Vagina (tissue), 2 donors: ENCODE measurements at places on chromosomes 5 and 9.

- no peaks in the 10 kb centered on the region for H3K27me3 ChIP-seq
- no peak overlapping the region for H3K27ac ChIP-seq
Observed at GRCh38 chr5:150234576-150235499, 45.0 kb downstream of the SLC6A7 start.

DNA sequence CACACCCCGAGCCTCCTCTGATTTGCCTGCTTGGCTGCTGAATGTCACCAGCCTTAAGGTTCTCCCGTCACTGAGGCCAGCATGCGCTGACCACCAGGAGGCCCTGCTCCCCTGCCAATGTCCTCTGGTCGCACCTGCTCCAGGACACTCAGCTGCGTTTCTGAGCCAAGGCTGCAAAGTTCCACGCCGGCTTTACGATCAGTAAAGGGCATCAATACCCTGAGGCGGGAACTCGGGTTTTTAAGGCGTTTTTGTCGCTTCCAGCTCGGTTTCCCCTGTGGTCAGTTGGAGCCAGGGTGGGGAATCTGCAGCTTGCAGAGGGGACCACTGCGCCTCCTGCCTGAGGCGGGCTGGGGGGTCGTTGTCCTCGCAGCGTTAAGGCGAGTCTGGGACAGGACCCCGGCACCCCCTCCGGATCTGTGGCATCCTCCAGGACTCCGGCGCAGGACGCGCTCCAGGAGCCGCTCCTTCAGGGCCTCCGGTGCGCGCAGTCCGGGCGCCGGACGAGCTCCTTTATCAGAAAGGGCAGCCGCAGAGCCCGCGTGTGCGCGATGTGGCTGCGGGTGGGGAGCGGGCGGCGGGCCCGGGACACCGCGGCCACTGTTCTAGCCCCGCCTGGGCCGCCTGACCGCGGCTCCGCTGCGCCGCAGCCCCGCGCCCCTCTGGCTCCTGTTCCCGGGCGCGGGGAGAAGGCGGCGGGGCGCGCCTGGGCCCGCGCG, 24.1 kb upstream of the FLT4 start:
- no peak overlapping the region for H3K4me3 ChIP-seq
- peak; percentile 22 for DNase-seq
- peaks cover 6% of the 10 kb centered on the region for H3K4me1 ChIP-seq
- no peaks in the 10 kb centered on the region for H3K27me3 ChIP-seq

GRCh38 chr9:113822315-113822714, 53.8 kb upstream of the ZNF618 start:
- no peaks in the 10 kb centered on the region for H3K4me1 ChIP-seq
- H3K27me3 ChIP-seq = no peaks in the 10 kb centered on the region
- H3K27ac ChIP-seq = no peak overlapping the region
- H3K4me3 ChIP-seq = no peak overlapping the region
- no peaks in the 10 kb centered on the region for H3K36me3 ChIP-seq

DNA sequence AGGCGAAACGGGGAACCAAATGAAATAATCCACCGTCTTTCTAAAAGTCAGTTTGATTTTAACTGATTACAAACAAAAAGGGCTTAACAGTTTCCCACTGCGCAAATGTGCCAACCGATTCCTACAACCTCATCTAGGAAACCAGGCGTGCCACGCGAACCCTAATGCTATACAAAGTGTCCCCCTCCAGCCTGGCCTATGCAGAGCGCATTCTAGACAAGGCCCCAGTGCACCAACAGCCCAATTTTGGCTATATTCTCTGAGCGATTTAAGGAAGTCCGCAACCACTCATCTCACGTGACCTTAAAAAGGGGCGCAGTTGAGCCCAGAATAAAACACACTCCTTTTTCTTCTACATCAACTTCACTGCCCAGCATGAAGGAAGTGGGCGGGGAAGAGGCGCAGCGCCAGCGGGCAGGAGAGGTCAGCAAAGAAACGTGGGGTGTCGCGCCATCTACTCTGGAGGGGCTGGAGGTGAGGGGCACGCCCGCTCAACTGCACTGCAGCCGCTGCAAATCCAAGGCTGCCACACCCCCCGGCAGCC, 779 bp downstream of the FAM13B start:
- peak overlapping the region; percentile 96 for H3K4me3 ChIP-seq
- H3K27me3 ChIP-seq = no peaks in the 10 kb centered on the region
- no peak for DNase-seq
- H3K4me1 ChIP-seq = peaks cover 60% of the 10 kb centered on the region
- H3K36me3 ChIP-seq = no peaks in the 10 kb centered on the region
- H3K27ac ChIP-seq = peak overlapping the region; percentile 99

DNA sequence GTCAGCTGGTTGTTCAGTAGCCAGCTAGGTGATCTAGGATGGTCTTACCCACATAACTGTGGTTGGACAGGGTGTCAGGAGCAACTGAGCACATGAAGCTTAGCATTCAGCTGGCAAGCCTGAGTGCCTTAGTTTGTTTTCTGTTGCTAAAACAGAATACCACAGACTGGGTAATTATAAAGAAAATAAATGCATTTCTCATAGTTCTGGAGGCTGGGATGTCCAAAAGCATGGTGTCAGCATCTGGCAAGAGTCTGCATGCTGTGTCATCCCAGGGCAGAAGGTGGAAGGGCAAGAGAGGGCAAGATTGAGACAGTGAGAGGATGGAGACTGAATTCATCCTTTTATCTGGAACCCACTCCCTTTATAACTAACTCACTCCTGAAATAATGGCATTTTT, 921.5 kb downstream of the TLE4 start:
- H3K4me1 ChIP-seq = no peaks in the 10 kb centered on the region
- H3K4me3 ChIP-seq = no peak overlapping the region
- no peaks in the 10 kb centered on the region for H3K36me3 ChIP-seq
- no peaks in the 10 kb centered on the region for H3K27me3 ChIP-seq
- H3K27ac ChIP-seq = no peak overlapping the region
- DNase-seq = no peak

- H3K4me1 ChIP-seq = no peaks in the 10 kb centered on the region
- H3K4me3 ChIP-seq = no peak overlapping the region
- no peak overlapping the region for H3K27ac ChIP-seq
- DNase-seq = no peak
- H3K27me3 ChIP-seq = no peaks in the 10 kb centered on the region
- H3K36me3 ChIP-seq = no peaks in the 10 kb centered on the region
Observed at GRCh38 chr9:93365427-93366118, 85.9 kb upstream of the FAM120A start.
